AG09319 (cell line): ENCODE measurements at places on chromosomes 16 and 17.

DNA sequence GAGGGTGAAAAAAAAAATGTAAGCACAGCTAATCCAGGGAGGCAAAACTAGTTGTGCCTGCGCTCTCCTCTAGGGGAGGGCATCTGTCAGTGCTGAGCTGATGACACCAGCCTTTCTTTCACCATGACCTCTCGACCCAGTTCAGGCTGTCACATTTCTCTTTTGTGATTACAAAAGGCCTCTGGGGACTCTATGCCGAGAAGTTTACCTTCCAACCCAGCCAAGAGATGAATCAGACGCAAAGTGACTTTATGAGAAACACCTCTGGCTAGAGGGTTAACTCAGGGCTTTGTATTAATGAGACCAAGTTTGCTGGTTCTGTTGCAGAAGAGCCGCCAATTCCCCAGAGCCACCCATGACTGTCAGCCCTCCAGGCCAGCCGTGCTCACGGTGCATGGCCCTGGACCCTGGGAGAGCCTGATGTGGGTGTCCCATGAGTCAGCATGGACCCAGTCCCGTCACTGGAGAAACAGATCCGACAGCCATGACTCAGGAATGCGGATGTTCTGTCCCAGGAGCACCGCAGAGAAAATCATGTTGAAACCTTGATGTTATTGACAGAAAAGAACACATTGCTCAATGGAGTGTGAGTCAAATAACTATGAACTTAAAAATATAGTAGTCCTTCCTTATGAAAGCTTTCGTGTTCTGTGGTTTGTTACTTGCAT is 437.2 kb downstream of the HS3ST3B1 start:
- peak; percentile 89 for DNase-seq

DNA sequence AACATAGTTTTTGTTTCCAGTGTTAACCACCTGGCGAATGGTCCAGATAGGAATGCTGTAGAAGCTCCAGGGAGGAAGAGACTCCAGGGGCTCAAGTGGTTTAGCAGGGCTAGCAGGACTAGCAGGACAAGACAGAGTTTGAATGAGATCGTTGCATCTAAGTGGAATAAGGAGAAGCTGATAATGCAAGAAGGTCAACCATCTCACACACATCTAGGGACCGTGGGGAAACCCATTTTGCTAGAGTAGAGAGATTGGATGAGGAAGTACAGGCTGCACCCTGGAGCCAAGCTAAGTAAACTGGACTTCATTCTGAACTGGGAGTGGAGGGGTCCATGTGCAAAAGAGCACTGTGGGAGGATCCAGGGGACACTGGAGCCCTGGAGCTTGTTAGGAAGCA is 86.1 kb upstream of the HSBP1 start:
- DNase-seq, result no peak

GRCh38 chr16:49833085-49833484 is 22.8 kb downstream of the ZNF423 start:
- DNase-seq, result no peak

GRCh38 chr17:40699853-40700252 is 3.7 kb downstream of the KRT24 start:
- no peak for DNase-seq

GRCh38 chr17:81286491-81287145 is 8.5 kb downstream of the SLC38A10 start:
- DNase-seq, result no peak

DNA sequence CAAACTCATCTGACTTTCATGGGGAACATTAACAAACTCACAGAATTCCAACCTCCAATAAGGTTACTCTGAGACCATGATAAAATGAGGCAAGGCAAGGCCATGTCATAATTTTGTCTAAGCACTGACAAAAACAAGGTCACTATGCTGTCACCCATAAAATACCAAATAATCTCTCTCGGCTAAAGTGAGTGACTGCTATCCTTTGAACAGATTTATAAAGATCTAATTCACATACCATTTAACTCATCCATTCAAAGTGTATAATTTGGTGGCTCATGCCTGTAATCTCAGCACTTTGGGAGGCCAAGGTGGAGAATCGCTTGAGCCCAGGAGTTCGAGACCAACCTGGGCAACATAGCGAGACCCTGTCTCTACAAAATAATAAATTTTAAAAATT is 20.6 kb upstream of the CA4 start:
- DNase-seq, result no peak

DNA sequence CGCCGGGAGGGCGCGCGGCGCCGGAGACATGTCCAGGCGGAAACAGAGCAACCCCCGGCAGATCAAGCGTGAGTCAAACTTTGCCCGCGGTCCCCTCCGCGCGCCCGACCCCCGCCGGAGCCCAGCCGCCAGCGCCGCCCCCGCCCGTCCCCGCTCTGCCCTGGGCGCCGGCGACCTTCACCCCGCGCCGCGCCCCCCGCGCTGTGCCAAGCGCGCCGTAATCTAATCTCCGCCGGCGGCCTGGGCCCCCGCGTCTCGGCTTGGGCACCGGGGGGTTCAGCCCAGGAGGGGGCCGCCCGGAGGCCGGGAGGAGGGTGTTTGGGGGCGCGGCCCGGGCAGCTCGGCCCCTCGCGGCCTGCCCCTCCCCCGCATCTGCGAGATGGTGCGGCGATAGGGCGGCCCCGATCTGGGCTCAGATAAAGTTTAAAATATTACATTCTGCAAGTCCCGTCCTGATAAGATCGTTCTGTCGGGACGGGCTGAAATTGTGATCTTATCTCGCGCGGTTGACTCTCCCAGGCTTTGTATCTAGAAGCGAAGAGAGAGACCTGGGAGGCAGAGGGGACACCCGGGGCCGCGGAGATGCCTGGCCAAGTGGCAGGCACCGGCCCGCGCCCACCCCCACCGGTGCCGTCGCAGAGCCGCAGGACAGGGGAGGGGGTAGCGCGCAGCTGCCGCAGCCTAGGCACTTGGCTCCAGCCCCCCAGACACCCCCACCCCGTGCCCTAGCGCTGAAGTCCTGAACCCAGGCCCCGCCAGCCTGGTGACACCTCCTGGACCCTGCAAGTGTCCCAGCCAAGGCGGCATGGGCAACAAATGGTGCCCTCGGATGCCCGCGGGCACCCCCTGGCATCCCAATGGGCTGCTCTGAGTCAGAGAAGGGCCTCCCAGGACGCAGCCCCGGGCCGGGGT is 787 bp downstream of the ZFPM1 start:
- DNase-seq, result no peak

GRCh38 chr17:77439189-77440018 is 298.6 kb downstream of the SEC14L1 start:
- no peak for DNase-seq

DNA sequence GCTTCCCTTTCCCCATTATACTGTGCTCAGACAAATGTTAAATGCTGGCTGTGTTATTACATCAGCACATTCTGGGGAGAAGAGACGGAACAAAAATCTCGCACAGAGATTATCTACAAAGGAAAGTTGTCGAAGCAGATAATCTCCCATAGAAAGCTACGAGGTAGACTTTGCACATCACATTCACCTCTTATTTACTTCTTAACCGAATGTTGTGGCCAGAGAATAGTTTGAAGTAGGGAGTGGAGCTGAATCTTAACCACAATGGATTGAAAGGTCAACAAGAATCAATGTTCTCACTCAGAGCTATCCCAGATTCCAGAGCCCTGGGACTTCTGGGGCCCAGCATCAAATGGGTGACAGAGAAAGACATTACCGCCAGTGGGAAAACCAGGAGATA is 28.4 kb upstream of the LONP2 start:
- DNase-seq, result no peak

DNA sequence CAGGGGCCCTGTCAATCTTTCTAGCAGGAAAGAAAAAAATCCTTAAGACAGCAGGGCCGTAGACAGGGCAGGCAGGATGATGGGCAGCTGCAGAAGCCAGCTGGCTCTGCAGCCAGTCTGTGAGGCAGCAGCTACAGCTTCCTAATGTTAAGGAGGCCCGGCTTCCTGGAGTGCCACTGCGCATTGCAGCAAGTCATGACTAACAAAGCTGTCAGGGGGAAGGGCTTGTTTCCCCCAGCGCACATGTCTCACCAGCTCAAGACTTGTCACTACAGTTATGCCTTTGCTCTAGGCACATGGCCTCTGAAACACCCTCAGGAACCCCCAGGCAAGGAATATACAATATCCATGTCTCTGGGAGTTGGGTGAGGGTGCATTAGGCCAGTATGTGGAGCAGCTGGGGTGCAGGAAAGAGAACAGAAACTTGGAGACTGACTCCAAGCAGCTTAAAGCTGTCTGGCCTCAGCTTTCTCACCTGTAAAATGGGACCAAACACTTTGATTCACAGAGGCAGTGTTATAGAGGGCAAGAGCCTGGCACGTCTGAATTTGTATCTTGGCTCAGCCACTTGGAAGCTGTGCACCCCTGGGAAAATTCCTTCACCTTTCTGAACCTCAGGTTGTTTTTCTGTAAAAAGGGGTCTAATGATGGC is 220.0 kb downstream of the HAPSTR1 start:
- no peak for DNase-seq
